ENCODE measurements at places on chromosomes 6 and 20.

DNA sequence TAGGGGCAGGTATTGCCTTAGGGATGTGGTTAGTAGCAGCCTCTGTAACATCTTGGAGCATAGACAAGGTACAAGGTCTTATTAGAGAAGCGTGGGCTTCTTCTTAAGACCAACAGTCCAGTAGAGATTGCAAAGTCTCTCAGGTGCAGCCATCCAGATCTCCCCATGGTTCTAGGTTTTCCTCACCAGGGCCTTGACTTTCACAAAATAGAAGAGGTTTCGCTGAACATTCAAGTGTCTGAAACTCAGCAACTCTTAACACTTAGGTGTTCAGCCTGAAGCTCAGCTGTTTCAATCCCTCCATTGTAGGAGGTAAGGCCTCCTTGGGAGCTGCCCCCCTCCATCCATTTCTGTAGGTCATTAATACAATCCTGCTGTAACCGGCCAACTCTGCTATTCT lies 44.4 kb downstream of the GOPC start:
- no peak for DNase-seq

- DNase-seq = no peak
Observed at GRCh38 chr6:90445533-90446108, 141.3 kb downstream of the MAP3K7 start.

DNA sequence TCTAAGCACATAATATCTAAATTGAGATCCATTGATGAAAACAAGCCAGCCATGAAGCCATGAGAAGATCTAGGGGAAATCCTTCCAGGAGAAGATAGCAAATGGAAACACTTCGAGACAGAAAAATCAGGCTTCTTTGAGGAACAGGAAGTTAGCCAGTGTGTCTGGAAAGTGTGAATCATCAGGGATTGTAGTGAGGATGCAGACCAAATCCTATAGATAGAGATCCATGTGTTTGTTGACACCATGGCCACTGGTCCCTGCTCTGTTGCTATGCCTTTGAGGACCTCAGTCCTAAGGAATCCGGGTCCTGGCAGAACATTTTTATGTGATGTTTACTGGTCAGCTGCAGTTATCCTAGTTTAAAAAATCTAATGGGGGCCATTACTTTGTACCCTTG lies 6.6 kb upstream of the ELOVL2 start:
- no peak for DNase-seq

GRCh38 chr6:1798965-1799325 lies 189.2 kb downstream of the FOXC1 start:
- DNase-seq = no peak

DNA sequence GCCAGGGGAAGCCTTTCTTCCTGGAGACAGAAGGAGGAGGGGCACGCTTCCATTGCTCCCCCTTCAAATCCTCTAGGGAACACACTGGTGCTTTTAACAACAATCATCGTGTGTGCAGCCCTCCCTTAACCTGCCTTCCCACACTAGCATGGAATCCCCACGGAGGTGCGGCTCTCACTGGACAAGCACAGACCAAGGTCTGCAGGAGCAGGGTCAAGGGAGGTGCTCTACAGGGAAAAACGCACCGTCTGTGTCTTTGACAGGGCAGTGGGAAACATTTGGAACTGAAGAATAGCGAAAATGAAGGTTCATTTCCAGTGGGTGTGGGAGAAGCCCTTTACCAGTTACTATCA lies 527.1 kb downstream of the QKI start:
- DNase-seq = no peak

DNA sequence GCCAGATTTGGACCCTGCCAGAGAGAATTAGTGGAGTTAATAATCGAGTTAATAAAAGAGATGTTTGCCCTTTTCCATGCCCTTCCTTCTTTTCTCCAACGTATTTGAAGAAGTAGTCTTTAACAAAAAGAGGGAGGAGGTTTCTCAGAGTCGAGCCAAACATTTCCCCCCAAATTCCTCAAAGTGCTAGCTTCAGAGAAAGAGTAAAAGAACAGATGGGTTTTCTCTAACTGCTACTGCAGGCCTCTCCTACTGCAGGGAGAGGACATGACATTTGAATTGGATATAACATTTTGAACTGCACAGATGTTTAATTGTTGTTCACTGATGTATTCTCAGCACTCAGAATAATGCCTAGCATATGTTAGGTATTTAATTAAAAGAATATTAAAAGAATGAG lies 25.5 kb downstream of the RWDD2A start:
- no peak for DNase-seq

GRCh38 chr6:85116475-85116874 lies 333.4 kb upstream of the NT5E start:
- no peak for DNase-seq
